ENCODE measurements at places on chromosomes 4 and X.
A peak's percentile ranks its signal among the peaks of the same experiment; 100 is the strongest.

- DNase-seq: no peak
Observed at GRCh38 chr4:56342746-56343145, 44.5 kb downstream of the AASDH start.

DNA sequence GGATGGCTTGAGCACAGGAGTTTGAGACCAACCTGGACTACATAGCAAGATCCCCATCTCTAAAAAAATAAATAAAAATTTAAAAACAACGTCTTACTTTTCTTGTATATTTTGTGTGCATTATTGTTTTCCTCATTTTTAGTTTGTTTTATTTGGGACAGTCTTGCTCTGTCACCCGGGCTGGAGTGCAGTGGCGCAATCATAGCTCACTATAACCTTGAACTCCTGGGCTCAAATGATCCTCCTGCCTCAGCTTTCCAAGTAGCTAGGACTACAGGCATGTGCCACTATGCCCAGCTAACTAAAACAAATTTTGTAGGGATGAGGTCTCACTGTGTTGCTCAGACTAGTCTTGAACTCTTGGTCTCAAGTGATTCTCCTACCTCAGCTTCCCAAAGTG lies 9.5 kb upstream of the SMIM14 start:
- no peak for DNase-seq

DNA sequence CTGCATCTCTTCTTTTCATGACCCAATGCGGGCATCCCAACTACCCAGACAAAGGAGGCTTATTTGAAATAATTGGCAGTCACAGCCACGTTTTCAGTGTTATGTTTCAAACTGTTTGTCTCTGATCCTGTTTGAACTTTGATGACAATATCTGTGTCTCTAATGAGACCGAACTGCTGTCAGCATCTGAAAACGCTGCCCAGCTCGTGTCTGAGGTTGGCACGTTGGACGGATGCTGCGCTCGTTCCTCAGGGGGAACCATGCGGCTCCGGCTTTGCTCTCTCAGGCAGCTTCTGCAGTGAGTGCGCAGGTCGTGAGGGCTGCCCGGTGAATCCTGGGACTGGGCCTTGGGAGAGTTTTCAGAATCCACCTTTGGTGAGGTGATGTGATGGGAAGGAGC lies 58.4 kb upstream of the SORBS2 start:
- DNase-seq: no peak

DNA sequence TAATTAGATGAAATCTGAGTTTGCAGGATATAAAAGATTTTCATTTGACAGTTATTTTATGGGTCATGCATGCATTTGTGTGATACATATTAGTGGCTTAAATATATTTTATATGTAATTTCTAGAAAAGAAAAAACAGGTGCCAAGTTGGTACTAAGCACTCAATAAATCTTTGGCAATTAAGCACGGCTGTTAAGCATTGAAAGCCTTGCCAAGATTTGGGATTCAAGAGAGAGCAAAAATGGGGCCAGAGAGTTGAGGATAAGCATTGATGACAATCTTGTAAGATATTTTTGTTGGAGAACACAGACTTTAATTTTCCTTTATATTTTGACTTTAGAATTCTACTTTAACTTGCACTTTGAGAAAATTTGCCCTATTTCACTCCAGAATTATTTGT lies 249.8 kb upstream of the MAD2L1 start:
- DNase-seq: no peak

DNA sequence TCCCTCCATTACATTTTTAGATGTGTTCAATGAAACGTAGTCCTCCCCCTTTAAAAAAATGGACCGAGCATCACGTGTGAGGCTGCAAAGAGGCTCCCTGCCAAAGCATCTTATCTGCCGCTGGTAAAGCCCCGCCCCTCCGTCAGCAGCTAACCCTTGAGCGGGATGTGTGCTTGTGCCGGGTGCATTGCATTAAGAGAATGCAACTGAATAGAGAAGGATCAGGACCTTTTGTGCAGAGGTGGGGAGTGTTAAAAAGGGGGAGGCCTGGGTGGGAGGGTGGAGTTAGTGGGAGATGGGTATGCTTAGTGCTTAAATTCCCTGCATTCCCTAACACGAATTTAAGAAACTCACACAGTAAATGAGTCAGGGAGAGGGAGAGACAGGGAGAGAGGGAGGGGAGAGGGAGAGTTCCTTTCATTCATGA lies 66.0 kb downstream of the TBL1X start:
- DNase-seq: peak; percentile 86

- no peak for DNase-seq
Observed at GRCh38 chrX:135974279-135974856, 580 bp upstream of the MMGT1 start.

Data from amniotic stem cell (primary cell).